Cortex of kidney (tissue), 1 donor: ENCODE measurements at places on chromosomes 3 and 15.

- no peak for DNase-seq
Observed at GRCh38 chr3:158314426-158315357, 204.8 kb downstream of the RSRC1 start.

DNA sequence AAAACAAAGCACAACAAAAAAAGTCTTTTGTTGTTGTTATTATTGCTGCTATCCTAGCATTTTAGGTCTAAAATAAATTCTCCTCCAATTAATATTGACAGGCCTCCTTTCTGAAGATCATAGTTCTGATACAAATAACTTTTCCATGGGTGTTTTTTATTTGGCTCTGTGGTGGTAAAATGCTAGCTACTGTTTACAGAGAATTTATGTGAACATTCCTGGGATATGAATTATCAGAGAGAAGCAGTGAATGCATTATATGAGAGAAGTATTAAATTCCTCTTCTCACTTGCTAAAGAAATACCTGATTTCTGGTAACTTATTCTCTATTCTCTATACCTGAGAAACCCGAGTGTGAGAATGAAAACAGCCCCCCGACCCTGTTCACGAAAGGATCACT, 57.5 kb upstream of the TMCO5A start:
- DNase-seq, result no peak

DNA sequence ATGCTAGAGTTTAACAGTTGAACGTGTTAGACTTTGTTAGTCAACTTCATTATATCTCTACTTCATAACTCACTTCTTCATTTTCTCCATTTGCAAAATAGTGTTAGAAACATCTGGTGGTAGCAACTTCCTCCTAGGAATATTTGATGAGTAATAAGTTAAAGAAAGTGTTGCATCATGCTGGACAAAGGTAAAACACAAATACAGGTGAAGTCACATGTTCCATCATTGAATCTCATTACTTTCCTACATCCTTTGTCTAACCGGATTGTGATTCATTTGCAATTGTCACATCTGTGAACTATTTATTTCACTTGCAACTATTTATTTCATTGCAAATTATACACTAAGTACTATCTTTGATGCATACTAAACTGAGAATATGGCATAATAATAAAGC, 186.5 kb downstream of the TUSC7 start:
- no peak for DNase-seq

DNA sequence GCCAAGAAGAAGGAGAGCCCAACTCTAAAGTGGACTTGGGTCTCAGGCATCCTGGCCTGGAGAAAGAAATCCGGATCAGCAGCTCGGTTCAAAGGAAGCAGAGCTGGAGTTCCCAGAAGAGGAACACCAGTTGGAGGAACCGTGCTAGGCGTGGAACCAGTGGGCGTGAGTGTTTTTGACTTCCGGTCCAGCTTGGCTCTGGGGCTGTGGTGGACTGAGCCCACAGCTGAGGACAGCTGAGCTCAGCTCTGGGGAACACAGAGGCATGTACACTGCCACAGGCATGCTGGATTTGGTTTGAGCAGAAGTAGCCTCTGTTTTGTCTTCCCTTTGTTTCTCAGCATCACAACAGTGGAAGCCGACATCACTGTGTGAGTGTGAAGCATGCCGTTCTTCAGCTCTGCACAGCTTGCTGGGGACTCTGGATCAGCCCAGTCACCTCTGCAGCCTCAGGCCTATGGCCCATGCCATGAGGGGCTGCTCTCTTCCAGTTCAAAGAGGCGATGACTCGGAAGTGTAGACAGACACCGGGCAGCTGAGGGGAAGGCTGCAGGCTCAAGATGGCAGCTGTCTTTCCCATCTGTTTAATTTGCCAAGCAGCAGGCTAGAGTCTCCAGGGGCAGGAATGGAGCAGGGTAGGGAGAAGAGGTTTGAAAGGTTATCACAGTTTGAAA, 185.8 kb upstream of the UBE3A start:
- no peak for DNase-seq

DNA sequence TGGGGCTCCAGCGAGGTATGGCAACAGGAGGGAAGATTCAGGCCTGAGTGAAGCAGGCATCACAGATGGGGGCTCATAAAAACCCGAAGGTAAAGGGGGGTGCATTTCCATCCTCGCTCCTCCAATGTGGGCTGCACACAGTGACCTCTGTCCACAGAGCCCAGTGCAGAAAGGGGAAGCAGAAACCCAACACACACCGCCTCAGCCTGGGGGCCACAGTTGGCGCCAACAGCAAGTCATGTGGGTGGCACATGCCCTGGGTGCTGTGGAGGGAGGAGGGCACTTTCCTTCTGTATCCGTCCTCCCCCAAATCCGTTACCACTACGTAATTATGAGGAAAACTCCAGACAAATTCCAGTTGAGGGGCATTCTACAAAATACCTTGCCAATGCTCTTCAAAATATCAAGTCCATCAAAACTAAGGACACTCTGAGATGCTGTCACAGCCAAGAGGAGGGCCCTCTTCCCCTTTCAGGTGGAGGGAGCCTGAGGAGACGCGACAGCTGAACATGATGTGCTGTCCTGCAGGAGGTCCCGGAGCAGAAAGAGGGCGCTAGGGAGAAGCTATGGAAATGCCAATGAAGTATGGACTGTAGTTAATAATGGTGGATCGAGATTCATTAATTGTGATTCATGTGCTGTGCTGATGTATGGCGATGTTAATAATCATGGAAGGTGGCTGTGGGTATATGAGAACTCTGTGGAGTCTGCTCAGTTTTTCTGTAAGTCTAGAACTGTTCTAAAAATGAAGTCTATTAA, 16.4 kb downstream of the APBA2 start:
- DNase-seq, result no peak

GRCh38 chr3:30641416-30642251, 35.2 kb downstream of the TGFBR2 start:
- DNase-seq, result no peak

- DNase-seq, result no peak
Observed at GRCh38 chr3:138066383-138066782, 49.0 kb downstream of the DZIP1L start.

- no peak for DNase-seq
Observed at GRCh38 chr15:40065166-40065565, 26.2 kb upstream of the SRP14 start.

GRCh38 chr3:37138816-37139215, 35.6 kb downstream of the LRRFIP2 start:
- DNase-seq, result no peak

DNA sequence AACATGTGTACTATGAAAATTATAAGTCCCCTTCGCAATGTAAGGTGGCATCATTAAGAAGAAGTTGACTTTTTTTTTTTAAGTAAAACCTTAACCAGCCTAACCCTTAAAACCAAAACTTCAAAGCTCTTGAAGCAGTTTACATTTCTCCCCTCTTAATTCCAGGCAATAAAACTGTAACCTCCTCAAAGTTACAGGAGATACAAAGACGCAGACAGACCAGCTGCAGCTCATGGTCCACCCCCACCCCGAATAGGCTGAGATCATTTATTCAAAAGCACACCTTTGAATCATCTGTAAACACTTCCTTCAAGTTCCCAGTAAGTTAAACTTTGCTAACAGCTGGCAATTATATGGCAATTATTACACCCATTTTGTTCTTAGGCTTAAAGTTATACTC, 414.5 kb downstream of the ERC2 start:
- no peak for DNase-seq

DNA sequence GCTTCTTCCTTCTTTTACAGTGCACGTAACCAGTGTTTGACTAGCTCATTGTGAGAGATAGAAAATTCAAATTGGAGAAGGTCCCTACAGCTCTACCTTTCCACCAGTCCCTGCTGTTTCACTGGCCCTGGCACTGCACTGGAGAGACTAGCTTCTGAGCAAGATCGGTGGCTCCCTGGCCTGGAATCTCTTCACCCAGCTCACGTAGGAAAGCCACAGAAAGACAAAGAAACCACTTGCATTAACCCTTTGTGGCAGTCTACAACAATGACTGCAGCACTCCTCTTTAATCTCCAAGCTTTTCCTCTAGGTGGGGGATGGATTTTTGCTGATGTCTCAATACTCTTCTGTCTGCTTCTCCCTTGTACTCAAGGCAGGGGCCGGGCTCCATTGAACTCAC, 155.9 kb downstream of the PEX5L start:
- DNase-seq, result no peak

GRCh38 chr3:52097851-52098507, 41.6 kb upstream of the DUSP7 start:
- DNase-seq, result no peak

GRCh38 chr3:82586414-82586813, 825.0 kb upstream of the GBE1 start:
- DNase-seq, result no peak

DNA sequence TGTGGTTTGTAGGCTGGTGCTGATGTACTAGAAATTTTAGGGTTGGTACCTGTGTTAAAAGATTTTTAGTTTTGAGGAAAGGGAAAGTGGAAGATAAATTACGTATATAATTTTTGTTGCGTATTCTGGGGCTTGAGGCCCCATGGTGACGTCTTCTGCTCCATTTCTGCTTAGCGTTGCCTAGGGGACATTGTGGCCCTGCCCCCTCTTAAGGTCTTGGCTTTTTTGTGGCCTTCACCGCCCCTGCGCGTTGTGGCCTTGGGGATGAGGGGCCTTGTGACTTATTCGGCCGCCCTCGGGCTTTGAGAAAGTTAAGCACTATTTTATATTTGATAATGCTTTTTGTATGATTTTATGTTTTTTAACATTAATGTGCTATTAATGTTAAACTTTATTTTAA, 182.0 kb downstream of the KLF13 start:
- no peak for DNase-seq

DNA sequence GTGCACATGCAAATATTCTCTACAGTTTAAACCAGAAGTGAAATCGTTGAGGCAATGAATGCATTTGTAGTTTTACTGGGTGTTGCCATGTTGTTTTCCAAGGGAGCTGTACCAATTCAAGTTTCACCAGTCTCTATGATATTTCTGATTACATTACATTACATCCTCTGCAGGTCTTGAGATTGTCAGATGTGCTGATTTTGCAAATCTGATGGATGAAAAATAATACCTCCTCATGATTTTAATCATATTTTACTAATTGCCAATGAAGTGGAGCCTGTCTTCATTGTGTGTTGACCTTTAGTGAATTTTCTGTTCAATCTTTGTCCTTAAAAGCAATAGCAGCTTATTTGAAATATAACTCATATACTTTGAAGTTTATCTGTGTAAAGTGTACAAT, 282.4 kb downstream of the NR2F2 start:
- DNase-seq, result no peak

GRCh38 chr3:37586280-37586679, 275.4 kb upstream of the CTDSPL start:
- no peak for DNase-seq

DNA sequence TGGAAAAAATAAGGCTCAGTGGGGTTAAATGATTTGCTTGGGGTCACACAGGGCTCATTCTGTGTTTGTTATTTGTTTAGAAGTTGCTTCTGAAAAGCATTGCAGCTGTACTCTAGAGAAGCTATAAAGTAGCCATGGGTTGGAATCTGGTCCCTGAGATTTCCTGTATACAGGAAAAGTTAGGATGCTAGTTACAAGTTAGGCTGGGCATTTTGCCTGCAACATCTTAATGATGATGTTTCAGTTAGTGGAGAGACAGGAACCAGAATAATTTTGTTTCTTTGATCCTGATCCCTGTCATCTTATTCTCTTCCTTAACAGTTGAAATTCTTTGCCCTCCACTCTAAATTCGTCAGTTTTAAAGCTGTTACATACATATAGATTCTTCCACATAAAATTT, 445.3 kb downstream of the OTOL1 start:
- DNase-seq, result no peak

- DNase-seq, result no peak
Observed at GRCh38 chr15:52480990-52481389, 47.7 kb downstream of the MYO5A start.

GRCh38 chr15:43748376-43748775, 2.1 kb downstream of the PDIA3 start:
- DNase-seq, result no peak

GRCh38 chr3:182728238-182728637, 65.1 kb upstream of the ATP11B start:
- DNase-seq, result no peak

- DNase-seq, result no peak
Observed at GRCh38 chr3:101466465-101467309, 46.3 kb downstream of the SENP7 start.

DNA sequence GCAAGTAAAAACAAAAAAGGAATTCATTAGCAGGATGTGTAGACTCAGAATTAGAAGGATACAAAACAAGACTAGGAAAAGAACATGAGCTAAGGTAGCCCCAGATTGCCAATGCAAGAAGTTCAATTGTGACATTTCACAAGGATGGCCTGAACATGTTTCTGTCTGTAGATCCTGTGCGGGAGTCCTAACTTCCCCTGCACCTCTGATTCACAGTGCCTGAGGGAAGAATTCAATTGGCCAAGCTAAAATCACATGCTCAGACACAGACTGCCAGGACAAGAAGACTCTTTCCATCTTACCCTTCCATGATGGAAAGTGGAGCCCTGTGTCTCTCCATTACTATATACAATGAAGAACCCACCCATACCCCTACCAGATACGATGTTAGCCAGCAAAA, 251.5 kb downstream of the KCNH8 start:
- no peak for DNase-seq

DNA sequence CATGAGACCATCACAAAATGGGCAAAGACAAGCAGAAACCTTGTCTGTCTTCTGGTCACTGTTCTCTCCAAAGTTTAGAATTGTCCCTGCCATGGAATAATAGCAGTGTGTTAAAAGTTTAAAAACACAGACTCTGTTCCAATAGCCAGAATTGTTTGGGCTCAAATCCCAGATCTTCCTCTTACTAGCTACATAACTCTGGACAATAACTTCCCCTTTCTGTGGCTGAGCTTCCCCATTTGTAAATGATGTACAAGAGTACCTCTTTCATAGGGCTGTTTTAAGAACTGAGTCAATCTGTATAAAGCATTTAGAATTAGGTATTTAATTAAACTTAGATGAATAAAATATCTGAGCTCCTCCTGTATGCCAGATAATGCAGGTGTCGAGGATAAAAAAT, 623.0 kb downstream of the NTRK3 start:
- DNase-seq, result no peak

GRCh38 chr3:141240286-141240685, 8.7 kb downstream of the PXYLP1 start:
- DNase-seq, result no peak
